Effector CD4-positive, alpha-beta T cell (primary cell): ENCODE measurements at places on chromosomes 11 and 22.
A peak's percentile ranks its signal among the peaks of the same experiment; 100 is the strongest.

GRCh38 chr11:76564364-76564763, 106.2 kb downstream of the LRRC32 start:
- no peak for DNase-seq

GRCh38 chr22:46915950-46916730, 153.7 kb downstream of the TBC1D22A start:
- DNase-seq: no peak

DNA sequence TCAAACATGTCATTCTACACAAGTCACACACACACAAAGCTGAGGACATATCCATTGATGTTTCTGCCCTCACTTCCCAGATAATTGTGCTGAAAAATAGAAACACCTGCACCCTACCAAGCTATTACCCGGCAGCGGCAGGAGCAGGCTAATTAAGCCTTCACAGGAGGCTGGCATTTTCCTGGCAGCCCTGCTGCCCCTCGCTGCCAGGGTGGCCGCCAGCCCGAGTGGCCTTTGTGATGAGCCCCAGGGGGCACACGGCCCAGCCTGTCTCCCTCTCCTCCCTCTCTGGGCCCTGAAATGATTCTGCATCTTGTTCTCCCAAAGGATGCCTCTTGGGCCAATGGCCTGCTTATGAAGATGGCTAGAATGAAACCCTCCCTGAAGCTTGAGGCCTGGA, 76.2 kb upstream of the TP53I11 start:
- no peak for DNase-seq

- DNase-seq: no peak
These were observed 126.6 kb downstream of the KCNC1 start for GRCh38 chr11:17861036-17861755.

DNA sequence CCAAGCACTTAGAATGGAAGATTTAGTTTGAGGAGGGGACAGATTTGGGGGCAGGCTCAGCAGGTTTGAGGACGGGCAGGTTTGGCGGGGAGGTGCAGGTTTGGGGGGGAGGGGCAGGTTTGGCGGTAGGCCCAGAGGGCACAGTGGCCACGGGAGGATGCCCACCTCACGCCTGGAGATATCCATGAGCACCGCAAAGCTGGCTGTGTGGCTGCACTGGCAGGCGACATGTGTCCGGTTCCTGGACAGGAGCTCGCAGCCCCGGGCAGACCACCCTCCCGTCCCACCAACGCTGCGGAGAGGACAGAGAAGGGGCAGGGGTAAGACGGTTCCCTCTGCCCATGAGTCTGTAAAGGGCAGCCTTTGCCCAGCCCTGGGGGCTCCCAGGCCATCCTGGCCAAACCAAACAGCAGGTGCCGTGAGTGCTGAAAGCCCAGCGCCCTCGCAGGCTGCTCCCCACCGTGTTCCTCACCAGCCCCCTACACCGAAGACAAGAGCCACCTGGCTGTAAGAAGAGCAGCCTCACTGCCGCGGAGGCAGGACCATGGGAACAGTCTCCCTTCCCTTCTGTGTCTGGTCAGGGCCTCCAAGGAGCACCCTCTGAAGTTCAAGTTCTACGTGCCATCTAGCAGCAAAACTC, 43.0 kb downstream of the TRMU start:
- DNase-seq: no peak

DNA sequence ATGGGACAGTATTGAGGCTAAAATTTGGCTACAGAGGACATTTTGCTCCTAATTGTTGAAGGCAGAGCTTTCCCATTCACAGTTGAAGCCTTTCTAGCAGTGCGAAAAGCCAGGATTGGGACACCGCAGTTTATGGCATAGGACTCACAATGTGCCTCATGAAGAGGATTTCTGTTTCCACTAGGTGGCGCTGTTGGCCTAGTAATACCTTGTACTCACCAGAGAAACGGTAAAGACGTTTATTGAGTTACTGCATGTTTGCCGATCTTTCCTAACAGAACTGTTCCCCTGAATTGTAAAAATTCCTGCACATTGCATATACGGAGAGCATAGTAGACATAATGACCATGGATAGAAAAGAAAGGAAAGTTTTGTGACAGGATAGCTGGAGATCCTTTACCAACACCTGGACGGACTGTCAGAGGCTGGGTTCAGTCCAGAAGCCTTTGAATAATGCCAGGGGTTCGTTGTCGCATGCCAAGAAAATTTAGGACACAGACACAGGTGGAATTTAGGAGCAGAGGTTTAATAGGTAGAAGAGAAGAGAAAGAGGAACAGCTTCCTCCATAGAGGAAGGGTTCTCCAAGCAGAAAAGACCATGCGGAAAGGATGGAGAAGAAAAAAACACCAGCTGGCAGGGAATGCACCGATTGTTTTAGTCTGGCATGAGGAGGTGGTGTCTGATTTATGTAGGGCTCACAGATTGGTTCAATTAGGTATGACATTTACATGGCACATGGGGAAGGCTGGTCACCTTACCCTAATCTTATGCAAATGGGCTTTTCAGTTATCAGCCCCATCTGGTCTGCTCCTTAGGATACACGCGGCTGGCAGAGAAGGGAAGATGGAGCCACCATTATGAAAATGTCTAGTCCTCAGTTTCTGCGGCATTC, 10.8 kb upstream of the OR51D1 start:
- DNase-seq: peak; percentile 33
